ENCODE measurements at places on chromosomes 5 and 9. TPM values are rescaled to one million over a fixed set of nuclear protein-coding genes. Genes with fewer than 3 reads are reported as not detected.

WDR31 gene
- 5.1 TPM for total RNA-seq

FAM81B gene
- total RNA-seq: 0.17 TPM

CCL28 gene
- 0.88 TPM for total RNA-seq

DCTN4 gene
- 99.9 TPM for total RNA-seq

PCDHGA7 gene
- 1.4 TPM for total RNA-seq
